ENCODE measurements at places on chromosomes 7 and 10.

- DNase-seq, result no peak
Measured at GRCh38 chr7:144439717-144440205, 36.3 kb upstream of the NOBOX start.

DNA sequence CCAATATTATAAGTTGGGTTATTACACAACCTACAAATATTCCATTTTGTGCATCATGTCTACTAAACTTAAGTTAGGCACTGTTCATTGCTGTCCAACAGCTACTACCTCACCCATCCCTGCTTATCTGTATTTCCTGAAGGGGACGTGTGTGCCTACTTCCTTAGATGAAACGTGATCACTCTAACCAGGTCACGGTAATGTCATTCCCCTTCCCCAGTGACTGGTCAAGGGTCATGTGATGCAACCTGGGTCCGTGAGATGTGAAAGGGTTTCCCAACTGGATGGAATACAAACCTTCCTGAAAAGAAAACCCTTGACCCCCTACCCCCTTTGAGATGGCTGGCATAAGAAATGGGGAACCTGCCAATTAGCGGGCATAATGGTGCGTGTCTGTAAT, 1.6 kb upstream of the NSMCE4A start:
- DNase-seq, result no peak

GRCh38 chr10:103653581-103654037, 160.1 kb downstream of the NEURL1 start:
- DNase-seq, result no peak

DNA sequence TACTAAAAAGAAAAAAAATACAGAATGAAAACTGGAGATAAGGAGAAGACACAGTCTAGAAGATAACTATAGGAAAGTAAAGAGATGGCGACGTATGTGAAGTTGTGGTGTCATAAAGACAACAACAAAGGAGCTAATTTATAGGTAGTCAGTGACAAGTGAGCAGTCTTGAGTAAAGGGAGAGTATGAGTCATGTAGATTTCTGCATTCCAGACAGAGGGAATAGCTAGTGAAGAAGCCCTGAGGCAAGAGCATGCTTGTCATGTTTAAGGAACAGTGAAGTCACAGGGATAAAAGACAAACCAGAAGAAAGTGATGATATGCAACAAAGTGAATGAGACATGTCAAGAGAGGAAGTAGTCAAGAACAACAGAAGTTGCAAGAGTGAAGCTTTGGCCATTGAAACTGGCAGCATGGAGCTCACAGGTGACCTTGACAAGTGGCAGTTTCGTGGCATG, 2.3 kb upstream of the MIOS start:
- DNase-seq, result no peak

DNA sequence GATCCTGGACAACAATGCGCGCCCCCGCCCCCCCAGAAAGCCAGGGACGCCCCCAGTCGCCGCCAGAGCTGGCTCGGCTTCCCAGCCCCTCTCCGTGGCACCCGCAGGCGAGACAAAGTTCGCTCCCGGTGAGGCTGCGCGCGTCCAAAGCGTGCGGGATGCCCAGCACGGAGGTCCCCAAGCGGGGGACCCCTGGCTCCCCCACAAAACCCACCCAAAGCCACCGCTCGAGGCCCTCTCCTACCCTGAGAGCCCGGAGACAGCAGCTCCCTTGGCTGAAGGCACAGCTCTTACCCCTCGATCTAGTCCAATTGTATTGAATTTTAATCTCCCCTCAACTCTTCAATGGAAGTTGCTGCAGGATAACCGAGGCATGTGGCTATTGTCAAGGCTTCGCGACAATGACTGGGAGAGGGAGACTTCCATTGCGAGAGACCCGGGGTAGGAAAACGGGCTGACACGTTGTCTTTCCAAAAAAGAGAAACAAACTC, 305.3 kb downstream of the PRPF18 start:
- no peak for DNase-seq
